ENCODE measurements at places on chromosomes 6 and 20.
A peak's percentile ranks its signal among the peaks of the same experiment; 100 is the strongest.

- no peak for DNase-seq
Measured at GRCh38 chr6:5205877-5206850, 54.6 kb downstream of the LYRM4 start.

GRCh38 chr6:158536084-158536890 lies 23.6 kb upstream of the TMEM181 start:
- DNase-seq = peak; percentile 81

- DNase-seq = no peak
Measured at GRCh38 chr20:46928580-46929132, 34.0 kb downstream of the EYA2 start.

DNA sequence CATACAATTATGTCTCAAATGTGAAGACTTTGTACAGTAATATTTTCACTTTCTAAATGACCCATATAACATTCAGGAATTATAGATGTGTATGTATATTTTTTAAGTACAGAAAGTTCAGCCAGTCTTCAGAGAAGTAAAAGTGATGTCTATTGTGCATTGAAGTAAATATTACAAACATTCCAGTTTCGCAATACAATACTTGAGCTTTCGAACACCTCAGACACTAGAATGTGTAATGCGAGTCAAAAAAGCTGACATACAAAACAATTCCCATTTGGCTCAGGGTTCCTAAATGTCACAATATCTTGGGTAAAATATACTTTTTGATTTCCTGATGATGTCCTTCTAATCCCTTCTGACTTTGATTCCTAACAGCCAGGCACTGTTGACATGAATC lies 101.4 kb downstream of the ZNF217 start:
- no peak for DNase-seq

DNA sequence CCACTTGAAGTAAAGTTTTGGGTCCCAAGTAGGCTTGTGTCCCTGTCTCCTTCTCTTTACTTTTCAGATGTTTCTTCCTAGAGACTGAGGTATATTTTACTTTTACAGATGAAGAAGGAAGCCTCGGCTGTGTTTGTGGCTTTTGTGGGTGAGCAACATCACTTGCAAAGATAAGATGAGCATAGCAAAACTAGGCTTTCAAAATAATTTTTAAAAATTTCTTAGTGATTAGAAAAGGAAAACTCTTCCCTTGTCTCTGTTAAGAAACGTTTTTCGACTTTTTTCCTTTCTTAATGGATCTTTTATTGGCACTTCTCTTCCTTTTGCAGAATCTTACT lies 7.6 kb downstream of the PTPN1 start:
- DNase-seq = peak; percentile 64

DNA sequence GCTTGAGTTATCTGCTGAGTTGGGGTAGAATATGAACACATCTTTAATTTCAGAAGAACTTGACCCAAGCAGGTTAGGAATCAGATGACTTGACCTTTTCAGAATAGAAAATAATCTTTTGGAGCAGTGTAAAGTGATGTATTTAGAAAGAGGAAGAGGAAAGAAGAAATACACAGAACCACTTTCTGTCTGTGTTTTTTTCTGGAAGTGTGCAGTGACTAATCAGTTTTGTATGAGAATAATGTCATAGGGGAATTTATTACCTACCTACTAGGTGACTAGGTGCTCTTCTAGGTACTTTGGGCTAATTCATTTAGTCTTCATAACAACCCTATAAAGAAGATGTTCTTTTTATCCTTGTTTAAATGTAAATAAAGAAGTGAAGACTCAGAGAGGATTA lies 3.0 kb downstream of the PPP1R14C start:
- DNase-seq = no peak

DNA sequence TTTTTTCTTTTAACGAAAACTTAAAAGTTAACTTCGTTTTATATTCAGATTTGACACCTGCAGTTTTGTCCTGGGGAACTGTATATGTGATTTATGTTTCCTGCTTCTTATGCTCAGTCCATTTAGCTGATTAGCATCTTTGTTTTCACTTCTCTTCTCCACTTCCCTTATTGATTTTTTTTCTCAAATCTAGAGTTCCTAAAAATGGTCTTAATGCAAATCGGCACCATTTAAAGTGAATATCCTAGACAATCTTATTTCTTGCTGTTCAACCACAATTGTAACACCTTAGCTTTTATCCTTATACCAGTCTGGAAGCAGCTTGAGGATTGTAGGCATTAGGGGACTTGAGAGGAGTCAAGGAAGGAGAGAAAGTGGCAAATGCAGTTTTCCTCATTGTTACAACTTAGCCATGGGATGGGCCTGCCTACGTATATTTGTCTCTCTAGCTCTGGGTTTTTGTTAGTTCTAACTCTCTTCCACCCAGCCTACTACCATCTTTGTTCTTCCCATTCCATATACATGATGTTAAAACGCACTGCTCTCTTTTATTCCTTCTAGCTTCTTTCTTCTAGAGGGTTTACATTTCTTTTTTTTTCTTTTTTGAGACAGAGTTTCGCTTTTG lies 8.5 kb downstream of the QRSL1 start:
- DNase-seq = no peak

All from activated CD4-positive, alpha-beta T cell treated with anti-CD3 and anti-CD28 coated beads, Interleukin-2, amount 10 ng/mL, durations not matched to agents 7 days and 5 days (primary cell).